Activated naive CD8-positive, alpha-beta T cell treated with anti-CD3 and anti-CD28 coated beads, Interleukin-2, amount 50 U/mL, for 24 hours (primary cell): ENCODE measurements at places on chromosomes 5 and 9.
A peak's percentile ranks its signal among the peaks of the same experiment; 100 is the strongest.

- no peak for DNase-seq
Measured at GRCh38 chr5:158143081-158143480, 284.1 kb upstream of the CLINT1 start.

GRCh38 chr9:8338767-8339510 is 539.4 kb upstream of the DMAC1 start:
- no peak for DNase-seq

GRCh38 chr9:91033797-91034196 is 232.2 kb downstream of the SYK start:
- peak; percentile 79 for DNase-seq

DNA sequence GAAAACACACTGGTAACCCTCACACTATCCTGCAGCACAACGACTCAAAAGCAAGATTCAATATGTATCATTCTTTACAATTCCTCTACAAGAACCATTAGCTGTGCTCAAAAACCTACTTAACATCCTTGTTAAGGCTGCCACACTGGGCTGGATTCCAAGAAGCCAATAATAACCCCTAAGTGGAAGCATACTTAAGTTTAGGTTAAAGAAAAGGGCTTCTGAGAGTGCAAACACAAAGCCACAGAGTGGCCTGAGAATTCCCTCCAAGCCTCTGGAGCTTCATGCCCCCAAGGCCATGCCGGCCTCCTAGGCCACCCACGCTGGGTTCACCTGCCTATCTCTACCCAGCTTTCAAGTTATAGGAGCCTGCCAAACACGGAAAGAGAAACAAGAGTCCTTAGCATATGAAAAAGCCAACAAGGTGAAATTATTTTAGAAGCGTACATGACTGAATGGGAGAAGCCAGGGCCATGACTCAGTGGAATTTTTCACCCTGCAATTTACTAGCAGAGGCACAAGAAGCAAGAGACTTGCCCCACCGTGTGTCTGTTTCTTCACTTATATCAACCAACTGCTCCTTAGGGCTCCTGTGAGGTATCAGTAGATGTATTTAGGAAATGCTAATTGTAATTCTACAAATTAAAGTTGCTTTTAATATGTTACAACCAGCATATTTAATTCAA is 293.0 kb downstream of the SPOCK1 start:
- DNase-seq = no peak

DNA sequence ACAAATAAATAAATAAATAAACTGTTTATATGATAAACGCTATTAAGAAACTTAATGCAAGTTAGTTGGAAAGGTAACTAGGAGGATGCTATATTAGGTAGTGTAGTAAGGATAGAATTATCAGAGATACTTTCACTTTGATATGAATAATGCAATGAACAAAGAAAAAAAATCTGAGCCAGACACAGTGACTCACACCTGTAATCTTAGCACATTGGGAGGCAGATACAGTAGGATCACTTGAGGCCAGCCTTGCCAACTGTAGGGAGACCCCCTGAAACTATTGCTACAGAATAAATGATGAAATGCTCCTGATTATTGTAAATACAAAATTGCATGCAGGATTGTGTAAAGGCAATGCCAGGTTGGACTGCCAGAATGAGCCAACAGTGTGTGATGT is 109.2 kb downstream of the ANXA2R start:
- no peak for DNase-seq

DNA sequence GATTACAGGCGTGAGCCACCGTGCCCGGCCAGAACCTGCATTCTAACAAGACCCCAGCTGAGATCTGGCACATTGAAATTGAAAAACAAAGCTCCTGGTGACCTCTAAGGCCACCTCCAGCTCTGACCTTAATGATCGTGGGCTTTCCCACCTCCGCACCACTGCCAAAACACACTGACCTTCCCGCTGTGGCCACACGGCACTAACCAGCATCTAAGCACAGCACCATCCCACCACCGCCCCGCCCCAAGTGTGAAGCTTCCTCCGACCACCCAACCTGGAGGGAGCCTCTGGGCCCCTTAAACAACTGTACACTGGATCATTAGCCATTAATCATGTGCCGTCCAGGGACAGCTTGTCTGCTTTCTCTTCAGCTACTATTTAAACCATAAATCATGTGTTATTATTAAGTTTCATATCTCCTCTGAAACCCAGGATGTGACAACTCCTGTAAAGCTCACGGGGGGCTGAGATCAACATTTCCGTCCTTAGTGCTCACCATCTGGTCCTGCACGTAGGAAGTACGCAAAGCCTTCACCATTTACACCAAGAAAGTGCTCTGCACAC is 80.6 kb downstream of the COL23A1 start:
- DNase-seq = no peak

GRCh38 chr9:121651295-121652020 is at the start of gene DAB2IP:
Gene DAB2IP, plus strand, starts transcription at chr9:121651634. Its CDS starts 142 bp downstream, at chr9:121651776.
- DNase-seq = no peak

DNA sequence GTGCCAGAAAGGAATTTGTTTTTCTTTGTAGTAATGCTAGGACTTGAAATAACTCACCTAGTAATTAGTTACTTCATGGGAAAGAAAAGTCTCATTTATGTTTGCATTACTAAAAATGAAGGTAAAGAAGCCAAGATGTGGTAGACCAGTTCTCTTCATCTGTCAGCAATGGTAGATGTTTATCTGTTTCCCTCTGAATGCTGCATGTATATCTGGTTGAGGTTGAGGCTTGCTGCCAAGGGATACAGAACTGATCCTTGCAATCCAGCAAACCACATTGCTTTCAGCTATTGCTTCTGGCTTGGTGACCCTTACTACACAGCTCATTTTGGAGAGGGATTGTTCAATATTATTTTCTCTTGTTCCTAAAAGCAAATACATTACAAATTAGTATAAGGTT is 73.6 kb downstream of the ZNF474 start:
- DNase-seq = no peak

DNA sequence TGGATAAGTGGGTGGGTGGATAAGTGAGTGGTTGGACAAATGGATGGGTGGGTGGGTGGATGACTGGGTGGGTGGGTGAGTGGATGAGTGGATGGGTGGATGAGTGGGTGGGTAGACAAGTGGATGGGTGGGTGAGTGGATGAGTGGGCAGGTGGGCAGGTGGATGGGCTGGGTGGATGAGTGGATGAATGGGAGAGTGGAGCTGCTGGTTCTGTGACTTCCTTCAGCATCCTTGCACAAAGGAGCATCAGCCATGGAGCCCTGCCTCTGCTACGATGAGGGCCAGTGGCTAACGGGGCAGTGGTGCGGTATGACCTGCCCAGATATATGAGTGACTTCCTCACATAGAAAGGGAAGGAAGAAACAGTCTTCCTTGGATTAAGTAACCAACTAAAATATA is 398.7 kb upstream of the IRX4 start:
- DNase-seq = no peak

DNA sequence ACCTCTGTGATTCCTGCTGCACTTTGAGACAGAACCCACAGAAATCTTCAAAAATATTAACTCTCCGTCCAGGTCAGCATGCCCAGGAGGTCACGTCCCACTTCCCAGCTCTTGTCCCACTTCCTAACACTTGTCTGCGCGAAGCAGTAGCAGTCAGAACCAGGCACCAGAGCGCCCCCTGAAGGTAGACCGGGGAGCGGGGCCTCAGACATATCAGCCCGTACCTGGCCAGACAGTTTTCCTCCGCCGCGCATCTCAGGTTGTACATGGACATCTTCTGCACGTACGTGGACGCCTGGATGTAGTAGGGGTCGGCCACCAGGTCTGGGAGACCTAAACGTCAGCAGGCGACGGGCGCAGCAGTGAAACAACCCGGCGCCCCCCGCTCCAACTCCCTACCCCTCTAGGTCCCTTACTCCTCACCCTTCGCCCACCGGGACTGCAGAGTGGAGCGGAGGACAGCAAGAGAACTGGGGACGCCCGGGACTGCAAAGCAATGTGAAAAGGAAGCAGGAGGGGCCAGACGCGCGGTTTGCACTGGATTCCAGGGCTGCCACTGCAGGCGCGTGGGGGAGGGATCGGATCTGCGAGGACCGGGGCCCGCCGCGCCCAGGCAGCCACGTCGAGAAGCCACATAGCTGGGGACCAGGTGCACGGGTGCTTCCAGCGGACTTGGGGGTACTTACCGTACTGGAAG is 1.2 kb downstream of the LOX start:
- peak; percentile 68 for DNase-seq

DNA sequence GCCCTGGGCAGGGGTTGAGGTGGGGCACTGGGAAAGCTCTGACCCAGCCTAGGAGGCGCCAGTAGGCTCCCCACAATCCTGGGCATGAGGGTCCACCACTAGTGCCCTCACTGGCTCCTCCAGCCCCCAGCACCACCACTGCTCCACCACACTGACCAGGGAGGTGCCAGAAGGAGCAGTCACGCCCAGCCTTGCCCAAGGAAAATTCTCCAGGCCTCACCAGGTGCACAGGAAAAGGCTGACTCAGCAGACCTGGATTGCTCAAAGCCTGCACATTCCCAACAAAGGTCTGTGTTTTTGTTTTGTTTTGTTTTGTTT is 62.9 kb downstream of the ZNF354C start:
- no peak for DNase-seq

DNA sequence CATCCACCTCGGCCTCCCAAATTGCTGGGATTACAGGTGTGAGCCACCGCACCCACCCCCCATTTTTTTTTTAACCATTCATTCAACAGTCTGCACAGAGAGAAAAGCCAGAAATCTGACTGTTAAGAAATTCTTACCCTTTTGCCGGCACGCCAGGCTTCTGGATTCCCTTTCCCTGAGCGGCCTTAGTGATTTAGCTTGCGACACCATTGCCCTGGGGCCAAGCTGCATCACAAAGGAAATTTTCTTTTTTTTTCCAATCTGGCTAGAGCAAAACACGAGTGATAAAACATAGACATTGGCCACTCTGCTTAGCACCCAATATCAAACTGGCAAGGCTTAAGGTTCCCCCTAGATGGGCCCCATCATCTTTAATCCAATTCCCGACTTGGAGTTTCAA is 21.2 kb upstream of the ATOSB start:
- no peak for DNase-seq

DNA sequence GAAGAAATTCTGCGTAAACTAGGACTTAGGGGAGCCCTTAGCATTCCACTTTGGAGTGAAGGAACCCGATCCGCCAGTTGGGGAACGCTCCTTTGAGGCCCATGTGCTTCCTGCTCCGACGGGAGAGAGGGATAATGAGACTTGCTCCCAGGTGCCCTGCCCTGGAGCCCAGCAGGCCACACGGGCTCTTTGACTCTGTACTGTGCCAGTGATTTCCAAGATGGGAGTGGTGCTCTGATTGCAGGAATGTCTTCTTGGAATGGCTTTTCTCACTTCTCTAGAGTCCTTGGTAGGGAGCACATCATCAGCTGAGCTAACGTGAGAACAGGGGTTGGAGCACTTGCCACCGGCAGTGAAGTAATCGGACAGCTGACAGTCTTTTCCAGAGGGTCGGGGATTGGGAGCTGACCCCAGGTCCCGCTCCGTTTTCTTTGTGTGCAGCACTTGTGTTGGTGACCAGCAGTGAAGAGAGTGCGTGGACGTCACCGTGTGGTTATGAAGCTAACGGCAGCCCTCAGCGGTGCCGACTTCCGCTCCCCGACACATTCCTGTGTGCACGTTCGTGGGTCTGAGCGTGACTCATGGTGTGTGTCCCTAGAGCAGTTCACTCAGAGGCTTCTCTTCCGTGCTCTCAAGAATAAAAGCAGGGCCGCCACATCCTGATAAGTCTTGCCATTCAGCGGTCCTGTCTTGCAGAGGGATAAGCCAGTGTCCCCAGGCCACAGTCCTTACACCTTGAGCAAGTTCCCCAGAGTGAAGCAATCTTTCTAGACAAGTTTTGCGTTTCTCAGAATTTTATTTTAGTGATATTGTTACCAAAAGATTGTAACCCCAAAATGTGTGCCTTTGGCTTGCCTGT is 25.6 kb downstream of the ABL1 start:
- no peak for DNase-seq

DNA sequence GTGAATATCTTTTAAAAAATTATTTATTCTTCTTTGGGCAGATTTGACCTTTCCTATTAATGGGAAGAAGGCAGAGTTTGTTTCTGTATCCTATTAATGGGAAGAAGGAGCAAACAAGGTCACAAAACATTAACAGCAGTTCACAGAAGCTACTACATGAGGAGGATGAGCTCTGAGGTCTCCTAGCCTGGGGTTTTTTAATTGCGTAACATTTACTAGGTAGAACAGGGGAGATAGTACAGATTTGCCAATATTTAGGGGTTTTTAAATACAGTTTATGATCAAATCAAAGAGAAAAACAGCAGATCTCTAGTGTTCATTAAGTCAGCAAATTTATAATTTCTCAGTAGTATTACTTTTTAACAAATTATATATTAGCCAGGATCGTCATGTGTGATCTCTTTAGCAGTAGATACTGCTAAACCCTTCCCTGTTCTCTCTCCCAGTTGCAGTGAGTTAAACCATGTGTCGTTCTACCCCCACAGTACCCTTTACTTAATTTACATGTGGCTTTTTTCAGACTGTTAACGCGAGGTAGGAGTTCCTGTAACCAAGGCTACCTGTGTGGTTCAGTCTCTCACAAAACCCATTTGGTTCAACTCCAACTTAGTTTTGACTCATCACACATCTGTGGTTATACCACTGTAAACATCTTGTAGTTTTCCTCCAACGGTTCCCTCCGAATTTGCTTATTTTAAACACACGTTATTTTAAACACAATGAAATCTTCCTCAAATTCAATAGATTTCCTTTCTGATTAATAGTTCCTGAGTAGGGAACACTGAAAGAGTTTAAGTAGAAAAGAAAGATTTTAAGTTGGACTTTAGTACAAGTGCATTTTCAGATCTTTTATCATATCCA is 13.3 kb downstream of the SLC25A46 start:
- peak; percentile 7 for DNase-seq

GRCh38 chr9:38281917-38282316 is 110.6 kb upstream of the ALDH1B1 start:
- no peak for DNase-seq

GRCh38 chr5:128546658-128547281 is 8.7 kb upstream of the FBN2 start:
- no peak for DNase-seq

GRCh38 chr9:129258124-129258822 is 80.2 kb upstream of the IER5L start:
- peak; percentile 91 for DNase-seq

GRCh38 chr9:136339173-136339957 is 12.0 kb downstream of the GPSM1 start:
- DNase-seq = peak; percentile 52

DNA sequence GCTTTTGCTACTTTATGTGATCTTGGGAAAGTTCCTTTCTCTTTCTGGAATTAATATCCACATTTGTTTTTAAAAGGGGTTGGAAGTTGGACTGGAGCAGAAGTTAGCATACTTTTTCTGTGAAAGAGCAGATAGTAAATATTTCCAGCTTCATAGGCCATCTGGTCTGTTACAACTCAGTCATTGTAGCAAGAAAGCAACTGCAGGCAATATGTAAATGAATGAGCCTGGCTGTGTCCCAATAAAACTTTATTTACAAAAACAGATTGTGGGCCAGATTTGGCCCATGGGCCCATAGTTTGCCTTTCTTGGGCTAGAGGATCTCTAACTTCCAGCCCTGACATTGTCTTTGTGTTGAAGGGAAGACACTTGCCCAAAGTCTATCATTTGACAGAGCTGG is 104.4 kb downstream of the ACTL7B start:
- no peak for DNase-seq

- DNase-seq = no peak
Measured at GRCh38 chr5:149616727-149617285, 35.5 kb downstream of the ARHGEF37 start.

- peak; percentile 43 for DNase-seq
Measured at GRCh38 chr9:133460405-133461175, 812 bp downstream of the CACFD1 start.

- no peak for DNase-seq
Measured at GRCh38 chr9:114613087-114613486, 2.0 kb downstream of the TMEM268 start.
